ENCODE measurements at places on chromosomes 13 and 19. TPM values are rescaled to one million over a fixed set of nuclear protein-coding genes. Genes with fewer than 3 reads are reported as not detected.

DNA sequence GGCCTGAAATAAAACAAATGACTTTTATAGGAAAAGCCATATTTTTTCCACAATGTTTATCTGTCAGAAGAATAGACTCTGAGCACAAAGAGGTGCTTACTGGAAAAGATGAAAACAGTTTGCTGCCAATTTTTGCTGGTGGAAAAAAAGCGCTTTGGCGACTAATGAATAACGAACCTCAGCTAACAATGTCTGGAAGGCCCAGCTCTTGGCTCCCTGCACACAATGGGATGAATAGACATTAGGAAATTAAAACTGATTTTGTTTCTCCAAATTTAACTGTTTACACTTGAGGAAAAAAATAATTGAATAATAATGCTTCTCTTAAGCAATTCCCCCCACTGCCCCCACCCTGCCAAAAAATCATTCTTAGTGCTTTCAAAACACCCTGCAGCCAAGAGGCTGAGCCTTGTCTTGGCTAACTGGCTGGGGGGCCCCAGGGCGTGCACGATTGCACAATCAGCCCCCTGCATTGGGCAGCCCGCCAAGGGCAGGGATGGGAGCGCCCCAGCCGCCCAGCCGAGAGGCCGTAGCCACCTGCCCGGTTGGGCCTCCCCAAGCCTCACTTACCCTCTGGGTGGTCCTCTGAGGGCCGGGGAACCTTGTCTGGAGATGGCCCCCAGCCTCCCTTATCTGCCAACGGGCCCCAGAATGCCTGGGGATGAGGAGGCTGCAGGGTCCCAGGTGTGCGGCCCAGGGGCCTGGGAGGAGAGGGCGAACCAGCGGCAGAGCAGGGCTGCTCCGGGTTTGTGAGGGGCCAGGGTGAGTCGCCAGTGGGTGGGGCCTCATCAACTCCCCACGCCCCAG, 16.8 kb downstream of the CEBPG start:
- peaks cover 22% of the 10 kb centered on the region for H3K36me3 ChIP-seq
- peaks cover 3% of the 10 kb centered on the region for H3K4me1 ChIP-seq
- no peak for DNase-seq

DNA sequence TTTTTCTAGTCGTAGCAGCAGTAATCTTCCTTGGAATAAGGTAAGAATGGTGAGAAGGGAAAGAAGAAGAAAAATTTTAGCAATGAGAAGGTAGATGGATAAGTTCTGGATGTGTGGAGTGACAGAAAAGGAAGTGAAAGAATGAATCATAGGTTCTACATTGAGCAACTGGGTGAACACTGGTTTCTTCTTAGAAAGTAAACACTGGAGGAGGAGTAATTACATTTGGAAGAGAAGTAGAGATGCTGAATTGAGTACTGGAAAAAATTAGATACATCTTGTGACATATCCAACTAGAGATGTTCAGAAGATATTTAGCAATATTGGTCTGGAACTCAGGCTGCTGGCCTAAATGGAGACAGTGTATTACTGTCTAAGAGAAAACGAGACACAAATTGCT, 148.5 kb downstream of the GPC5 start:
- no peak overlapping the region for H3K4me3 ChIP-seq
- DNase-seq = no peak
- no peak overlapping the region for H3K27ac ChIP-seq
- H3K27me3 ChIP-seq = no peaks in the 10 kb centered on the region

DNA sequence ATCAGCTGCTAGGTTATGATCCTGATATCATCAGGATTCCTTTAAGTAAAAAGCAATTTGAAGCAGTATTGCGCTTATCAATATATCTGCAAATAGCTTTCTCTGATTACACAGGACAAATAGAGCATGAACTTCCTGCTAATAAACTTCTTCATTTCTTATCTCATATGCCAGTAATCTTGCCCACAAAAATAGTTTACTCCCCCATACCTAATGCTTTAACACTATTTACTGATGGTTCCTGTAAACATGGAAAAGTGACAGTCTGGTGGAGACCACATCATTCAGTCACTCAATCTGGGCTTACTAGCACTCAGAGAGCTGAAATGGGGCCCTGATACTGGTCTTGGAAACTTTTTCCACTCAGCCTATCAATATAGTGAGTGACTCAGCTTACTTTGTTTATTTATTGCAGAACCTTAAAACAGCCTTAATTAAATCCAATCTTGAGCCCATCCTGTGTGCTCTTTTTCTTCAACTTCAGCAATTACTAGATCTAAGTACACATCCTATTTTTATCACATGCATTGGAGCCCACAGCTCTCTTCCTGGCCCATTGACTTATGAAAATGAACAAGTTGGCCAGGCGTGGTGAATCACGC, 1464.3 kb downstream of the UQCRFS1 start:
- peaks cover 28% of the 10 kb centered on the region for H3K36me3 ChIP-seq
- no peaks in the 10 kb centered on the region for H3K27me3 ChIP-seq
- DNase-seq = peak; percentile 13
- H3K4me1 ChIP-seq = no peaks in the 10 kb centered on the region

DNA sequence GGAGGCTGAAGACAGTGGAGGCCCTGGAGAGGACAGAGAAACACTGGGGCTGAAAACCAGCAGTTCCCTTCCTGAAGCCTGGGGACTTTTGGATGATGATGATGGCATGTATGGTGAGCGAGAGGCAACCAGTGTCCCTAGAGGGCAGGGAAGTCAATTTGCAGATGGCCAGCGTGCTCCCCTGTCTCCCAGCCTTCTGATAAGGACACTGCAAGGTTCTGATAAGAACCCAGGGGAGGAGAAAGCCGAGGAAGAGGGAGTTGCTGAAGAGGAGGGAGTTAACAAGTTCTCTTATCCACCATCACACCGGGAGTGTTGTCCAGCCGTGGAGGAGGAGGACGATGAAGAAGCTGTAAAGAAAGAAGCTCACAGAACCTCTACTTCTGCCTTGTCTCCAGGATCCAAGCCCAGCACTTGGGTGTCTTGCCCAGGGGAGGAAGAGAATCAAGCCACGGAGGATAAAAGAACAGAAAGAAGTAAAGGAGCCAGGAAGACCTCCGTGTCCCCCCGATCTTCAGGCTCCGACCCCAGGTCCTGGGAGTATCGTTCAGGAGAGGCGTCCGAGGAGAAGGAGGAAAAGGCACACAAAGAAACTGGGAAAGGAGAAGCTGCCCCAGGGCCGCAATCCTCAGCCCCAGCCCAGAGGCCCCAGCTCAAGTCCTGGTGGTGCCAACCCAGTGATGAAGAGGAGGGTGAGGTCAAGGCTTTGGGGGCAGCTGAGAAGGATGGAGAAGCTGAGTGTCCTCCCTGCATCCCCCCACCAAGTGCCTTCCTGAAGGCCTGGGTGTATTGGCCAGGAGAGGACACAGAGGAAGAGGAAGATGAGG, 1.5 kb downstream of the PPP1R15A start:
- H3K27ac ChIP-seq = peak overlapping the region; percentile 100
- peaks cover 51% of the 10 kb centered on the region for H3K36me3 ChIP-seq
- no peak for DNase-seq

DNA sequence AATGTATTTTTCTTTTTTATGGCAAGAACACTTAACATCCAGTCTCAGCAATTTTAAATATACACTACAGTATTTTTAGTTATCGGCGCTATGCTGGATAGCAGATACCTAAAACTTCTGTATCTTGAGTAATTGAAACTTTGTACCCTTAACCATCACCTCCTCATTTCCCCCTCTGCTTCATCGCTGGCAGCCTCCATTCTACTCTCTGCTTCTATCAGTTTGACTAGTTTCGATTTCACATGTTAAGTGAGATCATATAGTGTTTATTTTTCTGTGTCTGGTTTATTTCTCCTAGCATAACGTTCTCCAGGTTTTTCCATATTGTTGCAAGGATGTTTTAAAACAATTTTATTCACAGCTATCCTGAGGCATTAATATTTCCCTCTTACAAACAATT, 340.8 kb upstream of the SLC10A2 start:
- no peak for DNase-seq
- H3K4me1 ChIP-seq = no peaks in the 10 kb centered on the region
- no peak overlapping the region for H3K4me3 ChIP-seq
- H3K27ac ChIP-seq = no peak overlapping the region
- H3K27me3 ChIP-seq = no peaks in the 10 kb centered on the region

DNA sequence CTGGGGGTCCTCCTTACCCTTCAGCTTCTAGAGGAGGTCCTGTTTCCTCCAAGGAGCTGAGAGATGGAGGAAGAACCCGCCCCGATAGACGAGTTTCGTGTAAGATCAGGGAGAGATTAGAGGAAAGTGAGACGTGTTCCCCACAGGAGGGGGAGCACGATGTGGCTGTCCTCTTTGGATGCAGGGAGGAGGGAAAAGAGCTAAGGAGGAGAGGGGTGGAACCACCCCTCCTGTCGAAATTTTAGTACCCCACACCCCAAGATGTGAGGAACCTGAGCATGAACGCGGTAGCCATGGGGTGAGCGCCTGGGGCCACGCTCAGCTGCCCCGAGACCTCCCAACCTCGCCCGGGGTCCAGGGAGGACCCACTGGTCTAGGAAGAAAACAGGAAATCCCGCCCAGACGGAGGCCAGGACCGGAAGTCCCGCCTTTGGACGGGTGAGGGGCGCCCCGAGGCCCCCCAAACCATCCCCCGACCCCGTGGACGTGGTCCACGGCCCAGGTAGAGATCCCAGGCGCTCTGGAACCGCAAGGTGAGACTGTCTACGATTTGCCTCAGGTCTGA, 1.2 kb downstream of the AKT1S1 start:
- H3K27me3 ChIP-seq = no peaks in the 10 kb centered on the region
- DNase-seq = no peak
- peak overlapping the region; percentile 85 for H3K4me3 ChIP-seq
- peaks cover 23% of the 10 kb centered on the region for H3K4me1 ChIP-seq

DNA sequence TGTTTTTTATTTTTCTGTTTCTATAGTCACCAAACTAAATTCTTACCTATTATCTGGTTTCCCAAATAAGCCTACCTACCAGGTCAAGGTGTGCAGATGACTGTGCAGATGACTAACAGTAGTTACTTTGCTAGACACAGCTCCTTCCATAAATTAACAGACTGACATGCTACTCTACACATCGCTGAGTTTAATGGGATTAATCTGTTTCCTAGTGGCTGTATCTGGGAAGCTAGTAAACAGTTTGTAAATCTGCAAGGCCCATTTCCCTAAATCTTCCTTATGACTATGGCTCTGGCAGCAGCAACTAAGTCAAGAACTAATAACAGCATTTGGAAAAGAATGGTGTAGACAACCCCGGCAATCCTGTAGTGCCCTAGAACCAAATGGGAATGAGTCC, 27.9 kb downstream of the MIPEP start:
- H3K4me3 ChIP-seq = no peak overlapping the region
- no peaks in the 10 kb centered on the region for H3K27me3 ChIP-seq
- DNase-seq = no peak
- no peak overlapping the region for H3K27ac ChIP-seq

GRCh38 chr19:41363371-41363752, 587 bp downstream of the B9D2 start:
- peak overlapping the region; percentile 80 for H3K4me3 ChIP-seq
- H3K4me1 ChIP-seq = peaks cover 11% of the 10 kb centered on the region
- peak overlapping the region; percentile 97 for H3K27ac ChIP-seq
- no peak for DNase-seq
- no peaks in the 10 kb centered on the region for H3K36me3 ChIP-seq

Gene ZNF723
- not detected for total RNA-seq

Gene GSX1
- total RNA-seq = not detected

Measured in ascending aorta (tissue), 2 donors.